ENCODE measurements at places on chromosomes 1 and 21.
A peak's percentile ranks its signal among the peaks of the same experiment; 100 is the strongest.

DNA sequence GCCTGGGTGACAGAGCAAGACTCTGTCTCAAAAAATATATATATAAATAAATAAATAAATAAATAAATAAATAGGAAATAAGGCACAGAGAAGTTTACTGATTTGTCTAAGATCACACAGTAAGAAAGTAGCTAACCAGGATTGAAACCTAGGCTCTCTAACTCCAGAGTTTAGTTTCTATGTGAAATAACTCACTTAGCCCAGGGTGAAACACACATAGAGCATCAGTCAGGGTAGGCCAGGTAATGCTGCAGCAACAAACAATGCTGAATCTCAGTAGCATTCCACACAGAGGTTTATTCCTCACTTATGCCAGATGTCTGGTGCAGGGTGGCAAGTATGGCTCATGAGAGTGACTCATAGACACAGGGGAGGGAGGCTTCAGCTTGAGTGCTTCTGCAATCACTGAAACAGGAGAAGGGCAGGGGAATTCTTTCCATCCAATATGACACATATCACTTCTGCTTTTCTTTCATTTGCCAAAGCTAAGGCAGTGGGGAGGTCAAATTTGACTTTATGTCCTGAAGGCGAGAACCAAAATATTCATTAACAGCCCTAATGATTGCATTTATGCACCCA is 37.1 kb upstream of the KANK4 start:
- DNase-seq, result no peak

DNA sequence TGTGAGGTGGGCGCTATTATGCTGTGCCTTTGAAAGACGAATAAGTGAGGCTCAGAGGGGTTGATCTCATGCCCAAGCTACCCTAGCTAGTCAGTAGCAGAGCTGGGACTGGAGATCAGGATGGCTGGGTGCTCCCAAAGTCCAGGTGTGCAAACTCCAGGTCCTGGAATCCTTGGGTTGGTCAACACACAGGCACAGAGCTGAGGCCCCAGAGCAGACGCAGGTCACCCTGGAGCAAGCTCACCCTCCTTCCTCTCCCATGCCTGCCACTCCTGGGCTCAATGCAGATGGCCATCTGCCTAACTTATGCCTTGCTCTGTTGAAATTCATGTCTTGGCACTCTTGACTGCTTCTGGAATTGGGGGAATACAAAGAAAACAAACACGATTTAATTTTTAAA is 587.2 kb downstream of the PTPRU start:
- DNase-seq, result no peak

- DNase-seq, result no peak
Measured at GRCh38 chr1:21322681-21323016, 32.4 kb upstream of the ECE1 start.

DNA sequence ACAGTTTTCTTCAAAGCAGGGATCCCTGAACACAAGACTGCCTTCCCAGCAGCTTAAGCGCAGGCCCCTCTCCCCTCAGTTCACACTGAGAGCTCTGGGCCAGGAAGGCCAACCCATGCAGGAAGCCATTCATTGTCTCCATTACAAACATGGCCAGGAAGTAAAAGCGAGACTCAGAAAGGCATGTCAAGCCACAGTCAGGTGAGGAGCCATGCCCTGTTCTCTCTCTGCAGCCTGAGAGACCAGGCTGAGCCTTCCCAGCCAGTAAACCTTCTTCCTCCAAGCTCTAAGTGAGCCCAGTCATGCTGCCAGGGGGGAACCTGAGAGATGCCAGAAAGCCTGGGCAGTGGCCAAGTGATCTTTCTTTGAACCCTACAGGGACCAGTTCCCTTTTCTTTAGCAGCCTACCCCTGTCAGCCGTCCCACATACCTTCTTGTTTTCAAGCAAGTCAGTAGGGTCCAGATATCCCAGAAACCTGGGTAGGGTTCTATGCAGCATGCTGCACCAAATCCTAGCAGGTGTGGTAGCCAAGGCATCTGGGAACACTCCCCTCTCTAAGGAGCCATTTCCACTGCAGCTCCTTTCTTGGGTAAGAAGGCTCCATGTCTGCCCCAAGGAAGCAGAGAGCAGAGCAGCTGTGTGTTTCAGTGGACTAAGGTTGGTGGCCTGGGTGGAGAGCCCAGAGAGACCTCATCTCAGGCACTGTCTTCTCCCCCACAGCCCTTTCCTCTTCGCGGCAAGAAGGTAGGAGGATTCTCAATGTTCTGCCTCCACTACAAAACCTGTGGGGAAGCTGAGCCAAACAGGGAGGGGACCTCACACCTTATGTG is 977 bp downstream of the TRAF3IP3 start:
- no peak for DNase-seq

DNA sequence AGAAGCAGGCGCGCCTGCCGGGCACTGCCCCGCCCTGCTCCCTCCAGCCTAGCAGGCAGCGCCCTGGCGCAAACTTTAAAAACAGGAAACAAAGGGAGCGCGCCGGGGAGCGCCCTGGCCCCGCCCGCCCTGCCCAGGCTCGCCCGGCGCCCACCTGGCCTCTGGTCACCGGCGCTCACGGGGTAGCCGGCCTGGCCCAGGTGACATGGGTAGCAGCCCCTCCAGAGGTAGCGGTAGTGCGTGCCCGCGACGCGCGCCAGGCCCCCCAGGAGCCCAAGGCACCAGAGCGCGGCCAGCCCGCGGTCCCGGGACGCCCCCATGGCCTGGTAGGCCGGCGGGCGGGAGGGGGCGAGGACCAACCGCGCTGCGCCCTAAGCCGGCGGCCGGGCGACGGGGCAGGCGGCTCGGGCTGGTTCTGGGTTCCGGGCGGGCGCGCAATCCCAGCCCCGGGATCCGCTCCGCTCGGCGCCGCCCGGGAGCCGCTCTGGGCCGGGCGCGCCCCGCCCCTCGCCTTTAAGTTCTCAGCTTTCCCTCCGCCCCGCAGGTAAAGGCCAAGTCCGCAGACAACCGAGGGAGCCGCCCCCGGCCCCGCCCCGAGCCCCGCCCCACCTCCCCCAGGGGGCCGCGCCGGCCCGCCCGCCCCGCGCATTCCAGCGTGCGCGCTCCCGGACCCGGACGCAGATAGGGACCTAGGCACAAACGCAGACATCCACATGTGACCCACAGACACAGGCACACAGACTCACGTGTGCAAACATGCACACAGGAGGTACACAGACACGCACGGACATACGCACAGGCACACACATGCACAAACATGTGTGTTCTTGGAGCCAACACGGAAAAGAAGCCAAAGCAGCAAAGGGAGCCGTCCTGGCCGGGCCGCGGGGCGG is 76.7 kb downstream of the ARHGEF16 start:
- DNase-seq, result peak; percentile 97

DNA sequence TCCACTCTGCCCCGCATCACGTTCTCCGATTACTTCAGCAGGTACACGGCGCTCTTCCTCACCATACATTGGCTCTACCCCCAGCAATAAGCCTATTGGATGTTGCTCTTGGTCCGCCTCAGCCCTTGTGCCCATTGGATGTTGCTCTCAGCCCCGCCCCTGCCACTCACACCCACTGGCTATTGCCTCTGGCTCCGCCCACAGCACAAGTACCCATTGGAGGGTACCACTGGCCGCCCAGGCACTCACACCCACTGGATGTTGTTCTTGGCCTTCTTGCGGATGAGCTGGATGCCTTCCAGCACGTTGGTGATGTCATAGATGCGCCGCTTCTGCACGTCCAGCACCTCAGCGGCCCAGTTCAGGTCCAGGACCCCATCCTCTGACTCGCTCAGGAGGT is 9.4 kb downstream of the E2F2 start:
- peak; percentile 78 for DNase-seq

DNA sequence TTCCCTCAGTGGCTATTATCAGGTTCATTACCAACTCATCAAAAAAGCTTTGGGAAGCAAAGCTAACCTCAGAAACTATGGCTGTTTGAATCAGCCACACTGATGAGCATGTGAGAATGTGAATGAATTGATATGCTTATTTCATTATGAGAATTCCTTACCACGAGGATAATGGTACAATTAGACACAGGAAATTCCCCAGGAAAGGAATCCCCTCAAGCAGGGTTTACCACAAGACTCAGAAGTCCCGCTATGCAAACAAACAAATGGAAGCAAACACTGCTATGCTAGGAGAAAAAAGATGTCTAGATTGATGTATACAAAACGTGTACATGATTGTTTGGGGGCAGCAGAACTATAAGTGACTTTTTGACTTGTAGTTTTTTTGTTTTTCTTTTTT is 205.0 kb downstream of the HMCN1 start:
- no peak for DNase-seq

DNA sequence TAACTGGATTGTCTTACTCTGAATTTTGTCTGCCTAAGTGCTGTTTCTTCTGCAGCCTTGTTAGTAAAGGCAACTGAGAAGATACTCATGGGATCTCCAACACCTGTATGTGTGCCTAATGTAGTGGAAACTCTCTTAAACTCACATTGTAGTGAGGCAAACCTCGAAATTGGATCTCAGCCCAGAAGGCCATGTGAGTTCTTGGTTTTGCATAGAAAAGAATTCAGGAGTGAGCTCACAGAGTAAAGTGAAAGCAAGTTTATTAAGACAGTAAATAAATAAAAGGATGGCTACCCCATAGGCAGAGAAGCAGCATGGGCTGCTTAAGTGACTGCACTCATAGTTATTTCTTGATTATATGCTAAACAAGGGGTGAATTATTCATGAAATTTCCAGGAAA is 1344.7 kb downstream of the NCAM2 start:
- no peak for DNase-seq

- no peak for DNase-seq
Measured at GRCh38 chr21:45056917-45057560, 17.3 kb upstream of the ADARB1 start.

DNA sequence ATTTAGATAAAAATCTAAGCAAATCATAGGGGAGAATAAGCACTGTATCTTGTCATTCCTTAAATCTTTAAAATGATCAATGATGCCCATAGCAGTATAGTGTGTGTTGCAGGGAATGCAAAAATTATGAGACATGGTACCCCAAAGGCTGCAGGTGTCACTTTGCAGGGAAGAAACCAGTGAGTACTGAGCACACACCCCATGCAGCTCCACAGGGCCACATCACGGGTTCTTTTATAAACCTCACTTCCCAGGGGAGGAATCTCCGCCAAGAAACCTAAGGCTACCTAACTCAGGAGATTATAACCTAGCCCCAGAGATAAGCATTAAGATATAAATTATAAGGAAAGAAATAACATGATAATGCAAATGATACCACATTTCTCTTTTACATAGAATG is 115.6 kb downstream of the APP start:
- no peak for DNase-seq

DNA sequence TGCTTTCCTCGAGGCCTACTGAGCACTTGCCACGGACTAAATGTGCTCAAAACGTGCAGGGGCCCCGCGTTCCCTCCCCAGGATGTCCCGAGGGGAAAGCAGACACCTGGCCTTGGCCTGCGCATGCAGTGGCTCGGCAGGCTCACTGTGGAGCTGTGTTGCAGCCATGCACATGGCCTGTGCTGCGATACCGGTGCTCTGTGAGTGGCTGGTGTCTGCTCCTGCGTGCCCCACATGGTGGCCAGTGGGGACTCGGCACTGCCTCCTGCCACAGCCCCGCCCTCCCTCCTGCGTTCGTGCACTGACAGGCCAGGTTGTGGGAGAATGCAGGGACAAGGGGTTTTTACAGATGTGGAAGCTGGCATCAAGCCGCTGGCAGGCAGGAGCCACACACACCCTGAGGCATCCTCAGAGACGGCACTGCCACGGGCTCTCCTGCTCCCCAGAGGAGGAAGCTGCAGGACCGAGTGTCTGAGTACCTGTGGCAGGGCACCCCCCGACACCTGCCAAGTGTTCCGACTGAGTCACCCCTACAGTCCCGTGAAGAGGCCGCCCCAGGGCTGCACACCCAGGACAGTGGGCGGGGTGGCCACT is 16.9 kb upstream of the PTTG1IP start:
- DNase-seq, result no peak

DNA sequence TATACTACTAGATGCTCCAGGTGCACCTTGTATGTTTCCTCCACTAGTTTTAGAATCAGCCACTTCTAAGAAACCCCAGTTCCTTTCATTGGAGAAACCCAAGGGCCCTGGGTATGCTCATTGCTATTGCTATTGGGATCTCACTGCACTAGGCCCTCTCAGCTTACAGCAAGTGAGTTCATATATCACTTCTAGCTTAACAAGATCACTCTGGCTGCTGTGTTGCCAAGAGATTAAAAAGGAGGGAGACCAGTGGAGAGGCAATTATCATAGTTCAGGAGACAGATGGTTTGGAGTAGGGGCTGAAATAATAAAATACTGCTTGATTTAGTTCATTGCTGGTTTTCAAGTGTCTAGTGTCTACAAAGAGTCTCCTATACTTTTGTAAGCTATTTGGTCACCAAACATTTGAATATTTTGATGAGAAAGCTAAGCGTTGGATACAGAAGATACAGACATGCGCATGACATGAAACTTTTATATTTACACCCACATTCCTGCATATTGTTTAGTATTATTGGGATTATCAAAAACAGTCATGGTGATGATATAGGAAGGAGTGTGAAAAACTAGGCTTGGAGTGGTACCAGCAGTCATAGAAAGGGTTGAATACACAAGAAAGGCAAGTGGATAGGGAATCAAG is 671.9 kb downstream of the ADGRL2 start:
- no peak for DNase-seq
